ENCODE measurements at places on chromosomes 3 and 15.

GRCh38 chr3:110900576-110900975 lies 171.0 kb upstream of the NECTIN3 start:
- DNase-seq: no peak

GRCh38 chr3:43071313-43071893 lies 34.5 kb downstream of the POMGNT2 start:
- DNase-seq: no peak

DNA sequence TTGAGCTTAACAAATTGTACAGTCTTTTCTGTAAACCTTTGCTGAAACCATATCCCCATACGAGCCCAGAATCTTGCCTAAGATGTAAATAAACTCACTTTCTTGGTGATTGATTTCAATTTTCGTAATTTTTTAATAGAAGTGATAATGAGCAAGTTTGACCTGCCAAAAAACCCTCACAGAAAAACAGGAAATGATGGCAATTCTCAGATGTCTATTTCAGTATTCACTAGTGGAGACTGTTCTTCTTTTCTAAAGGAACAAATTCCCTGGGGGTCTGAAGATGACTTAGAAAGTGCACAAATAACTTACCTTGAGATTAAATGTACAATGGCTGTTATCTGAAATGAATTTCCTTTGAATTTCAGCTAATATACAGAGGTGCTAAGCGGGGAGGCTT lies 116.5 kb upstream of the CMC1 start:
- no peak for DNase-seq

- DNase-seq: no peak
Observed at GRCh38 chr15:92506506-92506905, 112.8 kb downstream of the ST8SIA2 start.

GRCh38 chr3:112030901-112031300 lies 3.6 kb upstream of the TMPRSS7 start:
- no peak for DNase-seq

- DNase-seq: no peak
Observed at GRCh38 chr15:27575521-27575920, 523.6 kb downstream of the OCA2 start.

DNA sequence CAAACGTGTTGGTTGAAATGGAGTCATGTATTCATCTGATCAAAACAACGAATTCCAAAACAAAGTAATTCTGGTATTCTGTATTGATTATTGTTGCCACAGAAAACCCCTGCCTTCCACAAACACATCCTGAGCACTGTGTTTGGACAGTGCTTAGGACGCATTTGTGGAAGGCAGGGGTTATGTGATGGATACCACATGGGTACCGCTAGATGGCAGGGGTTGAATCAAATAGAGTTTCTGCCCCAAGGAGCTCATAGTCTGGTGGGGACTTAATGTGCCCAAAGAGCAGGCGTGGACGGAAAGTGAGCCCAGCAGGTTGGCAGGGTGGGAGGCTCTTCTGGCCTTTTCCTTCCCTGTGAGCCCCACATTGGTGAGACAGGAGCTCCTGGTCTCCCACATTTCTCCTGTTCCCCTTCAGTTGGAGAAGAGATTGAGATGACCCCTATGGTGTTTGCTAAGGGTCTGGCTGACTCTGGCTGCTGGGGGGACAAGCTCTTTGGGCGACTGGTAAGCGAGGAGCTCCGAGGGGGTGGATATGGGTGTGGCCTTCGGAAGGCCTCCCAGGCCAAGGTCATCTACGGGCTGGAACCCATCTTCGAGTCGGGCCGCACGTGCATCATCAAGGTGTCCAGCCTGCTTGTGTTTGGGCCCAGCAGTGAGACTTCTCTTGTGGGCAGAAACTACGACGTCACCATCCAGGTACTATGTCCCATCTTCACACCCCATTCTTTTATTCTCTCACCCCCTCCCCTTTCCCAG lies 22.1 kb upstream of the SLC28A1 start:
- DNase-seq: no peak

DNA sequence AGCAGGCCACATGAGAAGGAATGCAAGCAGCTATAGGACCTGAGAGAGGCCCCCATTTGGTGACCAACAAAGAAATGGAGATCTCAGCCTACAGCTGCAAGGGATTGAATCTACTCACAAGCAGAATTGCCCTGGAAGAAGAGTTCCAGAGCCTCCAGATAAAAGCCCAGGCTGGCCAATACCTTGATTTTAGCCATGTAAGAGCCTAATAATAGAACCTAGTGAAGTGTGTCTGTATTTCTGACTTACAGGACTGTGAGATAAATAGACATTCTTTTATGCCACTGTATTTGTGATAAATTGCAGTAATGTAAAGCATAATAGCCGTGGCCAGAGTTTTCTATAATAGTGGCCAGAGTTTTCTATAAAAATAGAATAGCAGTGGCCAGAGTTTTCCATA lies 254.6 kb downstream of the PYDC2 start:
- no peak for DNase-seq

GRCh38 chr3:156732715-156733421 lies 58.5 kb downstream of the TIPARP start:
- no peak for DNase-seq

GRCh38 chr15:56732886-56733135 lies 498 bp downstream of the ZNF280D start:
- no peak for DNase-seq

- DNase-seq: no peak
Observed at GRCh38 chr15:90814191-90814821, 54.1 kb upstream of the FURIN start.

DNA sequence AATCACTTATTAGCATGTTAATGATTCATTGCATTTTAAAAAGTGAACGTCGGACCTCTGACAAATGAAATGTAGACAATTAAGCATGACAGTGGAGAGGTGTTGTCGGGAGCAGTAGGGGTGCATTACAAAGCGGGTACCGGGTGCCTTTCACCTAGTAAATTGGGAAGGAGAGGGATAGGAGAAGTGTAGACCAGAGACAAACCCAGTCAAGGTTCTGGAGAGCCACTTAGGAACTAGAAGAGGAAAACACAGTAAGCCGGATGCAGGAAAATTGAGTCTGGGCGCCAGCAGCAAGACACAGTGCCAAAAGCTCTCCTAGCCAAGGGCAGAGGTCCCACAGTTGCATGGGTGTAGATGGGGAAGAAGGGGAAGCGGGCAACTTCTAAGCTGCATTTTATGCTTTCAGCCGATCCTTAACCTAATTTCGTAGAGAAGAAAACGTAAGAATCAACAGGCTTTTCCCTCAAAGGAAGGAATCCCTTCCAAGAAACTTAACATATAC lies 3.1 kb upstream of the CERS3 start:
- DNase-seq: no peak

GRCh38 chr3:183489455-183490210 lies 61.2 kb upstream of the MCF2L2 start:
- no peak for DNase-seq

- DNase-seq: no peak
Observed at GRCh38 chr3:157280786-157281185, 120.8 kb upstream of the CCNL1 start.

DNA sequence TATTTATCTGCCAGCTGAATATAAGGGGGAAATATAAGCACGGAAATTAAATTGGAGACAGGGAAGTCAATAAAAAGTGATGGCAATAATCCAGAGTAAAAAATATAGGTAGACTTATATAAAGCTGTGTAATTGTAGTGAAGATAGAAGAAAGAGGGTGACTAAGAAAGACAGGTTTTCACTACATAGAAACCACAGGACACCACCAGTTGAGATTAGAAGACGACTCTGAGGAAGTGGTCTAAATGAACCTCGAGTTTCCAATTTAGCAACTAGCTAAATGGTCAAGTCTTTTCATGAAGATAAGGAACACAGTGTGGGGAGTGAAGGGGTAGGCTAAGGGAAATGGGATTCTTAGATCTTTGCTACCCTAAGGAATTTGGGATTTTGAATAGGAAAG lies 188.8 kb upstream of the ARL6 start:
- DNase-seq: no peak

- no peak for DNase-seq
Observed at GRCh38 chr15:94199725-94200124, 31.6 kb upstream of the MCTP2 start.

DNA sequence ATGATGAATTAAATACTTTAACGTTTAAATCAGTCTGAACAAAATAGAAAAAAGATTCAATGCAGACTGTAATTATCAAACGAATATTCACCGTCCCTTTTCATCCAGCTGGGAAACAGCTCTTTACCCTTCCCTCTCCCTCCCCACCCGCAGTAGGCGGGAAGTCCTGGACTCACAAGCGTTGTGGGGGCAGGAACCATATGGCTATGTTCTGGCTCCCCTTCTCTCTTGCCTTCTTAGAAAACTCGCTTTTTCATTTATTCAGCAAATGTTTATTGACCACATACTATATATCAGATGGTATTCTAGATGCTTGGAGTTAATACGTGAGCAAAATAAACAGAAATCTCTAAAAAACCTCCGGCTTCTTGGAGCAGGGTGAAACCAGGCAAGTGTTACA lies 715 bp upstream of the SCAPER start:
- DNase-seq: no peak

- no peak for DNase-seq
Observed at GRCh38 chr3:31503456-31503855, 29.3 kb upstream of the STT3B start.

GRCh38 chr3:54878145-54878544 lies 49.7 kb downstream of the LRTM1 start:
- DNase-seq: no peak

DNA sequence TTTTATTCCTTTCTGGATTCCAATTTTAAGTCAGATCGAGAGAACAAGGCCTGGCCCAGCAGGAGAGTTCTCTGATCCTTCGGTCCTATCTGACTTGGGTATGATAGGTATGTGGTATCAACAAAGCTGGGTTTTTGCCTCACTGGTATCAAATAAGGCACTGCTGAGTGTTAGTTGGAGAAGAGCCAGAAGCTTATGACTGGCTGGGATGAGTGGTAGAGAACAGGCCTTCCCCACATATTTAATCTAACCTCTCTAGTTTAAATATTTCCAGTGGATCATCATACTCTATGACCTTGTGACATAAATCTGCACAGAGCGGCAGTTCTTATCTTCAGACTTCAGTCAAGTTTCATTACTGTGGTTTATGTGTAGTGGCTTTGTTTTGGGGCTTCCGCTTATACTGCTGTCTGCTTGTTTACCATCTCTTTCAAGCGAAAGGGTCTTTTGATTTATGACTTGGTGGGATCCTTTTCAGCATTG lies 164.5 kb downstream of the PTPRG start:
- DNase-seq: no peak

DNA sequence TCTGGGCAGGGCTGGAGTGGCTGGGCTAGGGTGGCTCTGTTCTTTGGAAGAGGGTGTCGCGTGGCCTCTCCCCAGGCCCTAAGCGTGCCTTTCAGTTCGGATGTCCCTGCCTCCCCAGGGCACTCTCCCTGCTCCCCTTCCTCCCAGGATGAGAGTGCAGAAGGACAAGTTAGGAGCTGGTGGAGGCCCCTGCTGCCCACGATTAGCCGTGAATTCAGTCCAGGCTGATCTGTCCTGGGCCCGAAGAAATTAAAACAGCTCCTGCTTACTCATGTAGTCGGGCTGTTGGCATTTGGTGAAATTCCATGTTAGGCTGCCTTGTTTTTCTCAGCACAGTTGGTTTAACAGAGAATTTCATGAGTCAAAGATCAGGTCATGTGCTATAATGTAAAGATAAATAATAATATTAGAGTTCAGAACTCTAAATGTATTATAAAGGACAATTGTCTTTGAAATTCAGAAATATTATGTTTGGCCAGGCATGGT lies 24.5 kb downstream of the NIPA1 start:
- DNase-seq: no peak

DNA sequence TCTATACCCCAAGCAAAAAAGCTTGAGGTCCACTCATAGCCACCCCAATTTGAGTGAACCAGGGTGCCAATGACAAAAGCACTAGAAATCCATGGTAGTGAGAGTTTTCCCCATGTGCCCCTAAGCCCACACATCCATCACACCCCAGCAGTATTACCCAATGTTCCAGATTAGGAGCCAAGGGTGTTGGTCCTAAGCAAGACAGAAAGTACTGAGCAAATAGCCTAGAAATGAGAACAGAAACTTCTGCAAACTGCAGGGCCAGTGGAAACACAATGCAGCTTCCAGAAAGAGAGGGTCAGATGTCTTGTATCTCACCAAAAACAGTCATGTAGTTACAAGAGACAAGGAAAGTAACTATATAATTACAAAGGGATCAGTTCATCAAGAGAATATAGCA lies 10.9 kb upstream of the OXTR start:
- DNase-seq: no peak

DNA sequence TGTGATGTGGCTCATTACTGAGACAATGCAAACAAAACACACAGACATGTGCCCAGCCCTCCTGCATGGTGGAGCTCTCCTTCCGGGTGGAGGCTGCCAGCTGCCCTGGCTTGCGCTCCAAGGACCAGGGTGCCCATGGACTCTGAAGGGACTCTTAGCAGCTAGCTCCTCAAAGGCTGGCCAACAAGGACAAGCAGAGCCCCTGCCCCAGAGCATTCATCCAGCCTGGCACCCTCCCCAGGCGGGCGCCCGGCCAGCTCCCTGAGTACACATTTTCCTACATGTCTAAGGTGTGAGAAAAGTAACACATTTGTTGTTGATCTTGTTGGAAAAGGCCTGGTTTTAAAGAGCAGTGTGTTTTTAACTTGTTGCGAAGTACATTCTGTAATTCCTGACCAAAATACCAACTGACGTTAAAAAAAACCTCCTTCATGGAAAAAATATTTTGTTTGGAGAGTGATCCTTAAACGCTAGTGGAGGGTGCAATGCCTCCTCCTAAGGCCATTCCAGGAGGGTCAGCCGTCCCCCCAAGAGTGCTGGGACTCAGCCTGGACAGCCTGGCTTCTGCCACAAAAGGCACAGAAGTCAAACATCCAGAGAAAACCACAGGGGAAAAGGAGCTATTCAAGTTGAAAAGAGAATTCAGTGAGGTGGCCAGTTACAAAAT lies 86.9 kb downstream of the KLF15 start:
- DNase-seq: no peak

GRCh38 chr3:65988411-65989180 lies 50.1 kb downstream of the MAGI1 start:
- DNase-seq: no peak
